Stimulated activated CD4-positive, alpha-beta T cell treated with anti-CD3 and anti-CD28 coated beads, Interleukin-1b, Interleukin-23, amount 100 ng/mL, for 48 hours (primary cell): ENCODE measurements at places on chromosomes 1 and 21.

DNA sequence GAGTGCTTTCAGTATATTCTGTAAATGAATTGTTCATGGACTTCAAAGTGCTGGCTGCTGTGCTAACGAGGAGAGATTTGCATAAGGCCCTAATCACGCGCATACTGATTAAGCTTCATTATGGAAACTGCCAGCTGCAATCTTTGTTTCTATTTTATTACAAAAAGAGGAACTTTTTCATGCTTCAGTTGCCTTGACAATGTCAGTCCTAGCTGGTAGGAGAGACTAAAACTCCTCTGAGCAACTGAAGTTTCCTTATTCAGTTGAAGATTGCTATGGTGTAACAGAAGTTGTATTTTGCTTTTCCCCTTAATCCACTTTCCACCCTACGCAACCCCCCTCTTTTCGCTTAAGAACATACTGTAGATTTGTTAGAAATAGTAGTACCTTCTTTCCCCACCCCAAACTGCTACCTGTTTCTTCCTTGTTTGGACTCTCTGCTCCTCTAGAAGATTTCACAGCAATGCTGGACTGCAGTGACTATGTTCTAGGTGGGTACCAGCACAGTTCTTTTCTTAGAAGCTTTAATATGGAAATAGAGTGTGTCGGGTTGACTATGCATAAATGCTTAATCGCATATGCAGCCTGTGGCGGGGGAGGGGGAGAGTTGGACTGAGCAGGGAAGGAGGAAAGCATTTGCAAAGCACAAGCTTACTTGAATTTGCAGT, 108.3 kb downstream of the POU2F1 start:
- DNase-seq: no peak

GRCh38 chr1:228208831-228209551, 1.1 kb downstream of the OBSCN start:
- no peak for DNase-seq

- DNase-seq: no peak
Measured at GRCh38 chr1:82946096-82946605, 1052.8 kb downstream of the TTLL7 start.

DNA sequence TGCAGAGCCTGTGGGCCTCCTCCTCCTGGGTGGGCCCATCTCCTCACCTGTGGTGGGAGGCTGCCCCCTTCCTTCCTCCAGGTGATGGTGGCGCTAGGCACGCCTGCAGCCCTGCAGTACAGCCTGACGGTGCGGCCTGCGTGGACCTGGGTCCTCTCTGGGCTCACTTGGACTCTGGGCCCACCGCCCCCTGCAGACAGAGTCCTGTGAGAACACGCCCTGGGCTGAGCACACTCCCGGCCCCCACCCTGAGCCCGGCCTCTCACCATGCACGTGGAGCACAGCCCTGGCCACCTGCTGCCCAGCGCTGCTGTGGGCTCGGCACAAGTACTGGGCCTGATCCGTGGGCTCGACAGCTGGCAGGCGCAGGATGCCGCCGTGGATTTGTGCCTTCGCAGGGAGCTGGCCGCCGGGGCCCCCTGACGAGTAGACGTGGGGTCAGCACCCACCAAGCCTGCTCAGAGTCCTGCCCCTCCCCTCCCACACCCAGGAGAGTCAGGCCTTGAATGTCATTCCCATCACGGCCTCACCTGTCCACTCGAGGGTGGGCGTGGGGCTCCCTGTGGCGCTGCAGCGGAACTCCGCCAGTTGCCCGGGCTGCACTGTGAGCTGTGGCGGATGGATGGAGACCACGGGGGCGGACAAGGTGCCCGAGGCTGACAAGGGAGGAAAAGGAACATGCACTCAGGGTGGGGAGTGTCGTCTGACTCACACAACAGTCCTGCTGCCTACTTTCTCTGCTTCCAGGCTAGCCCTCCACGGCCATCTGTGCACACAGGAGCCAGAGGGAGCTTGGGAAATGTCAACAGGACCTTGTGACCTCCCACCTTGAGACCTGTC, 43.4 kb downstream of the LDLRAD2 start:
- DNase-seq: no peak

DNA sequence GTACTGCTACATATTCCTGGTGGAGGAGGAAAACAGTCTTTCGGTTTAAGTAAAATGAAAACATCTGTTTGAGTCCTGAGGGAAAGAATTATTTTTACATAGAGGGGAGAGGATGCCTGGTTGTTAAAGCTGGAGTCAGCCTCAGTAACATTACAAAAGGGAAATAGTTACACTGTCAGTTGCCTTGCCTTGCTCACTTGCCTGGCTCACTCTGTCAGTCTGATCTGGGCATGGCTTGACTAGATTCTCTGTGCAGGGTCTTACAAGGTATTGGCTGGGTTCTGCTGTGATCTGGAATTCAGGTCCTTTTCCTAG, 8.4 kb upstream of the UBE2U start:
- no peak for DNase-seq

DNA sequence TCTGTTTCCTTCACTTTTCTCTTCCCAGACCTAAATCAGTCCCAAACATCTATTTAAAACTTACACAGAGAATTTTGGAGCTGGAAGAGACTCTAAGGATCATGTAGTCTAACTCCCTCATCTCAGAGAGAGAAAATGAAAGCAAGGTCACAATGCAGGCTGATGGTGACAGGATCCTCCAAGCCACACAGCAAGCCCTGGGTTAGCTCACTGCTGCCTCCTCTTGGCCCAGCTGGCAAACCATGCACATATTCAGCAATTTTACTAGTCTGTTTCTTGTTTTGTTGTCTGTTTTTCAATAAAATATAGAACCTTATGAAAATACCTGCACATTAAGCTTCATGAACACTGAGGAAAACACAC, 27.7 kb upstream of the LY9 start:
- peak; percentile 85 for DNase-seq

GRCh38 chr1:214419650-214420049, 131.8 kb downstream of the PTPN14 start:
- DNase-seq: no peak

DNA sequence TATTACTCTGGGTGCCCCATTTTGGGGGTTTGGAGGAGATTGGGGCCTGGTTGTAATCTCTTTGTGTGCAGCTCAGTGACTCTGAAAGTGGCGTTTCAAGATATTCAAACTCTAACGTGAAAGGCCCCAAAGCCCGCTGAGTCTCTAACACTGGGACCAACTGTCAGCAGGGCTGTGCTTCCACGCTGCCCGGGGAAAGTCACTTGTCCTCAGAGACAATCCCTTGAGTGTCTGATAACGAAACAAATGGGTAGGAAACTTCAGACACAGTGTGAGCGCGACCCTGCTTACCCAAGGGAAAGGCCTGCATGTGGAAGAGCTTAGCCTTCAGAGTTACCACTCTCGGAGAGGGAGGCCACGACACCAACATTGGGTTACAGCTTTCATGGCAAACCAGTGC, 837 bp downstream of the UBASH3A start:
- peak; percentile 35 for DNase-seq

DNA sequence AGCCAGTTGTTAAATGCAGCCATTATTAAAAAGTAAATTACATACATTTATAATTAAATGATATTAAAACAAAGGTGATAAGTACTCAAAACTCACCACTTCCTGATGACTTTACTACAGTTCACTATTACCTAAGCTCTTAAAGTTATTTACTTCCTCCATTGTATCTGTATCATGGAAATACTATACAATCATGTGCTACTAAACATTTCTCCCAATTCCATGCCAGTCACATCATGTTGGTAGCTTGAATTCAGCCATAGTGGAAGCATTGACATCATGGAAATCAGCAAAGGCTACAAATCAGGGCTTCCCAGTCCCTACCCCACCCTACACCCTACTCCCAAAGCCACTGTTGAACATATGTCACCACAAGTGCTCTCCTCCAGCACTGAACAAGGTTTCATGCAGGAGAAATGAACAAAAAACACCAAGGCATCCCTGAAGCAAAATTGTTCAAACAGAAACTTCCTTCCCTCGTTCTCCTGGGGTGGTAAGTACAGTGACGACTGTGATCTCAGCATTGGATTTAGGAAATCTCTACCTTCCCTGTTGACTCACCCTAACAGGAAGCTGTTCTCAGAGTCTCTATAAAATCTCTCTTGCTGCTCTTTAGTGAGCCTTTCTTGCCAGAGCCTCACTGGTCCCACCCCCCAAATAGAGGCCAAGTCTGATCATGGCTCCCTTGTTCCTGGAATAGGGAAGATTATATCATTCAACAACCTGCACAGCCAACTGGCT, 12.7 kb downstream of the VSIG8 start:
- no peak for DNase-seq

GRCh38 chr1:18948048-18948912, 8.2 kb downstream of the IFFO2 start:
- peak; percentile 44 for DNase-seq

DNA sequence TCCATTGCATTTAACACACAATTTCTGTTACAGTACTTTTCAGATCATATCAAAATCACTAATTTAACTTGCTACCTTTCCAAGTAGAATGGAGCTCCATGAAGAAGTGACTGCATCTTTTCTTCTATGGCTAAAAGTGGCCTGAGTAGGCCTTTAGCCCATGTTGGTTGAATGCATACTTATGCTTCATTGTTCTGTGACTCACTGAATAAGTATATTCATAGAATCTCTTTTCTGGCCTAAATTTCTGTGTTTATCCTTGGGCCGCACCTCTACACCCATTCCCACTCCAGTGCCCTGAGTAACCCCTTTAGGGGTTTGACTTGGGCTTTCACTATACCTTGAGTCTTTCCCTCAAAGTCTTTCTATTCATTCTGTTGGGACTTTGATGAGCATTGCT, 42.1 kb upstream of the ARHGAP29 start:
- DNase-seq: no peak

DNA sequence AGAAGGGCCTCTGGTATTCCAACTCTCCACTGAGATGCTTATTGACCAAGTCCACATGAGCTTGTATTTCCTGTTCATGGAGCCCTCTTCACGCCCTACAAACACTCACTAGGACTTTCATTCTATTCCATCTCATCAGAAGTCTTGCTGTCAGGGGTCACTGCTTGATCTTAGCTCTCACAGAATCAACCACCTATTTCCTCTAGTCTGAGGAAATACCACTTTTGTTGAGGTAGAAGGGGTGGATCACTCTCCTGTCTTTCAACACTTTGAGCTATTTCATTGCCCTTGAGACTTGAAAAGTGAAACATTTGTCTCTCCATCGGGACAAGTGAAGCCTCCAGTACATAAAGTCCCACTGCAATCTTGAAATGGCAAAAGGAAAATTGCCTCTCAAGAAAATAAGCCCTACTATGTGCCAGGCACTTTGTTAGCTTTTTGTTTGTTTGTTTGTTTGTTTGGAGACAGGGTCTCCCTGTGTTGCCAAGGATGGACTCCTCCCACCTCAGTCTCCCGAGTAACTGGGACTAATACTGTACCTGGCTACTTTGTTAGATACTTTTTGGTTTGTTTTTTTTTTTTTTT, 19.8 kb upstream of the FAM110D start:
- DNase-seq: no peak

- no peak for DNase-seq
Measured at GRCh38 chr1:195851016-195851601, 757.1 kb downstream of the KCNT2 start.

- no peak for DNase-seq
Measured at GRCh38 chr1:197773856-197774255, 1.4 kb downstream of the DENND1B start.

DNA sequence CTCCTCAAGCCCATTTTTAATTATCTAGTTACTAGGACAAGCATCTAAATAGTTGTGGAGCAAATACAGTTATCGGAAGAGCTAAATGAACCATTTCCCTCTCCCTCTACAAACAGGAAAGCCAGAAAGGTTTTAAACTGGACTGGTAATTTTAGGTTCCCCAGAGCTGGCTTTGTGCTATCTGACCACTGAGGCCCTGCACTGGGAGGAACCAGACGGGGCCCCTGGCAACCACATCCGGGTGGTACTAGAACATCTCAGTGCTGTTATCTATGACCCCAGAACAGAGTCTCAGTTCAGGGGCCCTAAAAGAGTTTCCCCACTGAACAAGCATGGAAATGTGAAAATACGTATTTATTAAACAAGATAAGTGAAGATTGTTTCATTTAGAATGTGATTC, 7.7 kb upstream of the RSPH1 start:
- no peak for DNase-seq

DNA sequence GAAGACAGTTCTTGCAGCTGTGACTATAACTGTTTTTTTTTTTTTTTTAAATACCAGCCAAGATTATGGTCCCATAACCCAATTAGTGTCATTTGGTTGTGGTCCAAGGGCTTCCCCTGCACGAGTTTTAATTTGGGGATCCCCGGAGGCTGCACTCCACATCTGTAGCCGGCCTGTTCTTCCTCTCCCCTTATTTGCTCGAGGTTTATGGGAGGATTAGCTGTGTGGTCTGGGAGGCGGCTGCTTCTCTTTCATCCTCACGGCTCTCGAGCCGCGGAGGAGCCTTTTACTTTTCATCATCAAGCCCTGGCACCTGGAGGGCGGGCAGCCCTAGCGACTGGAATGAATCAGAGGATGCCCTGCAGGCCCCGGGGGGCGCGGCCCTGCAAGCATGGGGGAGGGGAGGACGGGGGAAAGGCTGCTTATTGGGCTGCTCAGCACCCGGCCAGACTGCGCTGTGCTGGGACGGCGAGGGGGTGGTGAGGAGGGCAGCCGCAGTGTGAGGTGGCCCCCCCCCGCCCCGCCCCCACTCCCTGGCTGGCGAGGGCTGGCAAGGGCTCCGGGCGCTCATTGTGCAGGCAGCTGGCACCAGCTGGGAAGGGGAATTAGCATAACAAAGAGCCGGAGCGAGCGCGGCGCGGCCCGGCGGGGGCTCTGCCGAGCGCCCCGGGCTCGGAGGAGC, 18.5 kb downstream of the SERTAD4 start:
- peak; percentile 28 for DNase-seq

- no peak for DNase-seq
Measured at GRCh38 chr21:32319012-32319411, 20.4 kb downstream of the MRAP start.

GRCh38 chr1:30719406-30720270, 3.7 kb downstream of the MATN1 start:
- DNase-seq: no peak

DNA sequence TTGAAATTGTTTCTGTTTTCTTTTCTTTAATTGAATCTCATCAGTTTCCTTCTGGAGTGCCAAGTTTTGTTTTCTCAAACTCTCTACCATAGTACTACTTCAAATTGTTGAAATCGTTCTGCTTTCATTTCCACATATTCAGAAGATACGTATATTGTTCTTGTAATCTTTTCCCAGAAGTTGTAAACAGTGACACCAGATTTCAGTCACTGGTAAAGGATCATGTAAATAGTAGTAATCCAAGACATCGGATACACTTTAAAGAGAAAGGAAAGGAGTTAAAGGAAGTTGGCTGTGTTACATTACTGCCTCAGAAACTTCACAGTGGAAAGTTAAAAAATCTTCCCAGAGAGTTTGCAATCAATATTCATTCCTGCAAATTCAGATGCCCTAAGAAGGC, 67.5 kb downstream of the RGL1 start:
- no peak for DNase-seq

- DNase-seq: no peak
Measured at GRCh38 chr1:160049101-160049500, 17.3 kb upstream of the PIGM start.

DNA sequence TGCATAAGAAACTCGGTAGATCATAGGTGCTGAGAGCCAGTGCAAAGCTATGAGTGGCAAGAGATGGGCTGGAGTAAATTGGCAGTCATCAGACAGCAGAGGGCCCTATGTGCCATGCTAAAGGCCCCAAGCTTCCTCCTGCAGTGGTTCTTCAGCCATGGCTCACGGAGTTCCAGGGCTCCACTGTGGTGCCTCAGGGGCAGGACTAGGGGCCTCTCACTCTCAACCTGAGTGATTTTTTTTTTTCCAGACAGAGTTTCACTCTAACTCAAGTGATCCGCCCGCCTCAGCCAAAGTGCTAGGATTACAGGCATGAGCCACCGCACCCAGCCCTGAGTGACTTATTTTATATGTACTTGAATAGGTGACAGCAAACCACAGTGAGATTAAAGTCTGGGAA, 10.4 kb upstream of the GJA8 start:
- peak; percentile 14 for DNase-seq
